ENCODE measurements at places on chromosomes 7 and 10. TPM values are rescaled to one million over a fixed set of nuclear protein-coding genes. Genes with fewer than 3 reads are reported as not detected.

DNA sequence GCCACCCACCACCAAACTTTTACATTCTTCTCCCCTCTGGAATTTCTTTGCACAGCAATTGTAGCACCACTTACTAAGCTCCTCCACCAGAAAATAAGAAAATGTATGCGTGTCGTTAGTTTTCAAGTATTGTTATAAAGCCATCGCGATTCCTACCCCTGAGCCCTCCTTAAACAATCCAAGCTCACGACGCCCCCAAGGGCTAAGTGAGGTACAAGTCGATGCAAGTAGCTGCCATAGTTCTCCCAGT is 1.3 kb downstream of the FRAT2 start:
- ATAC-seq = no peak

- no peak for ATAC-seq
Measured at GRCh38 chr10:33882996-33883395, 548.5 kb upstream of the NRP1 start.

- ATAC-seq = no peak
Measured at GRCh38 chr7:151045967-151046366, 2.4 kb upstream of the ASIC3 start.

GRCh38 chr7:117896339-117896738 is 23.1 kb upstream of the CTTNBP2 start:
- ATAC-seq = peak; percentile 87

- no peak for ATAC-seq
Measured at GRCh38 chr10:7343040-7343439, 67.8 kb downstream of the SFMBT2 start.

DNA sequence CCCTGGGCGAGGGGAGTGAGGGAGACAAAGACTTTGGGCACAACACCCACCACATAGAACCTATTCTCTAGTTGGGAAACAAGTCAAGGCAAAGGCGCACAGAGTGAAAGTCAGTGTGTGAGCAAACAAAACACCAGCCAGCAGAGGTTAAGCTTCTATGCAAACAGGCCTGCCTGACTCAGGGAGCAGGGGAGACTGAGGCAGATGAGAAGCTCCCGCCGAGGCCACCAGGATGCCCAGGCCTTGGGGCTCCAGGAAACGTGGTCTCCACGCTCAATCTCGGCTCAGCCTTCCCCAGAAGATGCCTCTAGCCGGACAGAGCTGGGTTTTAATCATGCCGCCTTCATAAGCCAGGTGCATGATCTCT is 74.1 kb upstream of the KCNMA1 start:
- ATAC-seq = no peak

- ATAC-seq = no peak
Measured at GRCh38 chr7:16744518-16745250, 8.9 kb upstream of the TSPAN13 start.

- peak; percentile 77 for ATAC-seq
Measured at GRCh38 chr7:28986028-28986764, 28.1 kb upstream of the TRIL start.

DNA sequence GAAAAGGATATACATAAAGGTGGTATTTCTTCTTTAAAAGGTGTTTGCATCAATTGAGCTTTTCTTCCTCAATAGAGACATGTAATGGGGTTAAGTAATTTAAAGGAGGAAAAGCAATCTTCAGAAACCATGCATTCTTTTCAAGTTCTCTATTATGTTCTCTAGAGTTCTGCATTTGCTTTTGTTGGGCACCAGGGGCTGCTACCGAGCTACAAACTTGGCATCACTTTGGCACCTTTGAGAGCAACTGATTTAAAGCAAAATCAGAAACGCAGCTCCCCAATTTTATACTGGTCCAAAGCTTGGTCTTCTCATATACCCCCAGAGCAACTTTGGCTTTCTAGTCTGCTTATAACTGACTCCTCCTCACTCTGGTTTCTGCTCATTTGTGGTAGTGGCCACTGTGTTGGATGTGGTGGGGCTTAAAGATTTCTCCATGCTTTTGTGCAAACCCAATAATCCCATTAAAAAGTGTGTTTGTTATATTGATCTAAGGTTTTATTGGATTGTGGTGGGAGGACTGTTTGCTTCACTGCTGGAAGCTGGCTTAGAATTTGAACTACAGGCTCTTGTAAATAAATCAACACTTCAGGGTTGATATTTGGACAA is 712.1 kb downstream of the PHTF2 start:
- no peak for ATAC-seq

- no peak for ATAC-seq
Measured at GRCh38 chr7:27064159-27064558, 31.6 kb downstream of the HOXA1 start.

DNA sequence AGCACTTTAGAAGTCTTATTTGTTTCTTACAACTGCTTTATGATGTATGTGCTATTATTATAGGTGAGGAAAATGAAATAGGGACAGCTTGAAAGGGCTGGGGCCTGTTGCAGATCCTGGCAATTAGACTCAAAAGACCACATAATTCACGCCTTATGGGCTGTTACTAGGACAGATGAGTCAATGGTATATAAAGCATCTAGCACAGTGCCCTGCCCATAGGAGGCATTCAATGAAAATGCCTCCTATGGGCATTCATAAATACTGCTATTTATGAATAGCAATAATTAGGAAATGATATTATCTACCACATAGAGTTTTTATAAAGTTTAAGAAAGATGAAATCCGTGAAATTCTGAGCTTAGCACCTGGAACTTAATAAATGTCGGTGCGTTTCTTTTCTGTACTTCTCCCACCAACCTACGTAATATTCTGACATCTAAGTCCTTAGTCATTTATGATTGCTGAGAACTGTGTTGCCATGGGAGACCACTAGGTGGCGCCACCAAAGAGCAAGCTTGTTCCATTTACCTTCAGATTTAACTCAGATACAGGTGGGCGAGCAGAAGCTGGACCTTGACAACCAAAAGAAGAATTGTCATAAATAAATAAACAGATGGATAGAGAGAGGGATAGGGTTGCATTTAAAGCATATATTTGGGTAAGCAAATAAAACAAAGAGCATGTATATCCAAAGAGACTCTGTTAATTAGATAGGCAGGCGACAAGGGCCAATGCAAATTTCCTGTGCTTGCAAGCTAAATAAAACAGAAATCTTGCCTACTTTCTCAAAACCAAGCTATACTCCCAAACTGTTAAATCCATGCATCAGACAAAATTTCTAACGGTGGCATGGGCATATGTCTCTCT is 699.9 kb downstream of the INHBA start:
- ATAC-seq = no peak

- ATAC-seq = no peak
Measured at GRCh38 chr10:57959318-57960006, 308.2 kb downstream of the IPMK start.

GRCh38 chr10:78474743-78475142 is 441.1 kb downstream of the RPS24 start:
- no peak for ATAC-seq

DNA sequence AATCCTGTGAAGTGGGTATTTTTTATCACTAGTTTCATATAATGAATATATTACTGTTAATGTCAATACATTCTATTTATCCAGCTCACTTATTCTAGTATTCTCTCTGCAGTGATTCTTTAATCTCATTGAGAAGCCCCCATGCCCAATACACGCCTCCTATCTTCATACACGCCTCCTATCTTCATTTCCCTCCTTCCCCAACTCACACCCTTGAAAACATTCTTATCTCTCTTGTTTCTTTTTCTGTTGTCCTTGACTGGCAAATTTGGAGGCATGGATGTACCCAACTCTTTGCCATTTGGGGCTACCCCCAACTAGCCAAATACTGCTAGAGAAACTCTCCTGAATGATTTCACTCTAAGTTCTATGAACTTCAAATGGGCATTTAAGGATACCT is 40.5 kb downstream of the ST8SIA6 start:
- ATAC-seq = no peak

DNA sequence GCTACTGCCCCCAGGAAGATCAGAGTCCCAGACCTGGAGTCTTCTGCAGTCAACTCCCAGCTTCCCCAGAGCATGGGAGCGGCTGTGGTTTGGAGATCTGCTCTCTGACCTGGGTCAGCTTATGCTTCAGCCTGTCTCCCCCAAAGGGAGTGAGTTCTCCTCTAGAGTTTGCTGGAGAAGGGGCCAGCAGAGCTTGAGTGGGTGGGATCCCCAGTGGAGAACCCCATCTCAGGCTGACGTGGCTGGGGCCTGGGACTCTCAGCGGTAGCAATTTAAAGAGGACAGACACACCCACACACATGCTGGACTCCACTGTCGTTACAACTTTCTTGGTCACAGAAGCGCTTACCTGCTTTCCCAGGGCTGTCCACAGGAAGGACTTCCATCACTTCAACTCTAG is 6.3 kb downstream of the UNC5B start:
- ATAC-seq = no peak

- no peak for ATAC-seq
Measured at GRCh38 chr7:2621948-2622640, 9.7 kb upstream of the TTYH3 start.

- no peak for ATAC-seq
Measured at GRCh38 chr10:48774416-48775205, 89.9 kb downstream of the WDFY4 start.

GRCh38 chr7:105178177-105178576 is 164.2 kb downstream of the KMT2E start:
- ATAC-seq = no peak

DNA sequence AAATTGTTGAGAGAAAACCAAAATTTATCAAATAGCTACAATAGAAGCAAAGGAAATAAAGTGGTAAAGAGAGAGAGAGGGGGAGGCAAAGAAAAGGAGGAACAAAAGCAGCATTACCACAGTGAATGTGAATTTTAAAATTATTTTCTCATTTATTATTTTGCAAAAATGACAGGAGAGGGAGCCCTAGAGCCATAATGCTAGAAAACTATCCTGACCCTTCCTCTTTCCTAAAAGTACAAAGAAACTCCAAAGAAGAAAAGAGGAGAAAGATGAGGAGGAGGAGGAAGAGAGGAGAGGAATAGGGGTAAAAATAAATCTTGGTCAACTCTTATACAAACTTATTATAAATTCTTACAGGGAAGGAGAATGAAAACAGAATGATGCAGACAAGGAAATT is 921.5 kb downstream of the NRG3 start:
- ATAC-seq = no peak

DNA sequence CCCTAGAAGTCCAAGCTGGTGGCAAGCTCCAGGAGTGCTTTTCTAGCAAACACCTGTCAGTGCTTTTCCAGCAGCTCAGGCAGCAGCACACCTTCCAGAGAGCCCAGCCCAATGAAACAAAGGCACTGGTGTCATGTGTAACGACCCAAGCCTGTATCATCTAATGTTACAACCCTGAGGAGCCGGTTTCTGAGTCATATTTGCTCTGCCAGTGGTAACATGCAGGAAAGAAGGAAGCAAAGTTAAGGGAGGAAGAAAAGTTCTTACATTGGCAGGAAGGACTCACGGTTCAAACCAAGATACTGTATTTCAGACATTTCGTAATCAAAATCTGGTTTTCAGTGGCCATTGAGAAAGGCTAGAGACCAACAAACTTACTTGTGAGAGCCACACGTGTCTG is at the start of gene ANKRD22:
Gene ANKRD22 (minus strand): TSS at position 139 of the 400 bp plus-strand sequence. CDS start 237 bp downstream, outside the sequence.
- ATAC-seq = peak; percentile 99

DNA sequence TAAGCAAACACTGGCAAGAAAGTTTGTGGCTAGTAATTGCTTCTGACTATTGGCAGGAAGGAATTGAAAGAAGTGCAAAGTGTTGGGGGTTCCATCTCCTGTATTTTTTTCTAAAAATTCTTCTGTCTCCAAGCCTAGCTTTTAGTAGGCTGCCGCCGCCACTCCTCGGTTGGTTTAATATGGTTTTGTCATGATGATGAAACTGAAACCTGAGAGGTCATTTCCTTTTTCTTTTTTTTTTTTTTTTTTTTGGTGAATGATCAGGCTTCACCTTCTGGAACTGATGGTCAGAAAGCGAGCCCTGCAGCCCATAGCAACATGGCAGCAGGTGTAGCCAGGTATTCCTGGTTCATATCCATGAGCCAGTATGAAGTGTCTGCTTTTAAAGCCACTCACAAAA is 75.3 kb upstream of the AGBL3 start:
- ATAC-seq = no peak

GRCh38 chr7:116447436-116447835 is 52.1 kb upstream of the CAV2 start:
- peak; percentile 59 for ATAC-seq

- ATAC-seq = no peak
Measured at GRCh38 chr10:64075604-64076003, 554.4 kb downstream of the REEP3 start.

DNA sequence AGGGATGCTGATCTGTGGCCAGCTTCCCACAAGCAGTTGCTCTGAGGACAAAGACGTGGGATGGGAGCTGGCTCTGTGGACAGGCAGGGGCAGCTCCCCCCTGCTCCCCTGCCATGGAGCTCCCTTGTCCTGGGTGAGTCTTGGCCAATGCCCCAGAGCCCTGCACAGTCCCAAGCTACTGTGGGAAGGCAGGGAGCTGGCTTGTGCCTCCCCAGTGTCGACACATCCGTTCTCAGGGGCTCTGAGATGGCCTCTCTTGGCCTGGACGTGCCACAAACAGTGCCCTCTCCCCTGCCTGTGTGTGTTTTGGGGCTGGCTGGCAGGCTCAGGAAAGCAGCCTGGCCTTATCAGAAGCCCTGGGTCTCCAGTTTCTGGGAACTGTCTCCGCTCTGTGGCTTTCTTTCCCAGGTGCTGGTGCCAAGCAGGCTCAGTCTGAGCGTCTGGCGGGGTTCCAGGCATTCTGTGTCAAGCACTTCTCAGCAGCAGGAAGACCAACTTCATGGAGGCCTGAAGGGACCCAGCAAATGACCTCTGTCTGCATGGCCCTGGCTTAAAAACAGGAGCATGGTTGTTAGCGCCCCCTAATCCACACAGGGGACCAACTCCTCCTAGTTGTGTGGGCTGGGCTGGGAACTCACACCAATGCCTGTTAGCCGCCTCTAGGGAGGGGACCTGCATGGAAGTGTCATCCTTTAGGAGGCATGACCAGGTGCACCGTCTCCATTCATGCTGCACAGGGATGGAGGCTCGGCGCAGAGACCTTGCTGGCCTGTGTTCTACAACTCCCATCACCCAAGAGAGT is 375.2 kb downstream of the RPS24 start:
- ATAC-seq = no peak

- ATAC-seq = no peak
Measured at GRCh38 chr7:135117096-135117495, 30.8 kb upstream of the TMEM140 start.

DNA sequence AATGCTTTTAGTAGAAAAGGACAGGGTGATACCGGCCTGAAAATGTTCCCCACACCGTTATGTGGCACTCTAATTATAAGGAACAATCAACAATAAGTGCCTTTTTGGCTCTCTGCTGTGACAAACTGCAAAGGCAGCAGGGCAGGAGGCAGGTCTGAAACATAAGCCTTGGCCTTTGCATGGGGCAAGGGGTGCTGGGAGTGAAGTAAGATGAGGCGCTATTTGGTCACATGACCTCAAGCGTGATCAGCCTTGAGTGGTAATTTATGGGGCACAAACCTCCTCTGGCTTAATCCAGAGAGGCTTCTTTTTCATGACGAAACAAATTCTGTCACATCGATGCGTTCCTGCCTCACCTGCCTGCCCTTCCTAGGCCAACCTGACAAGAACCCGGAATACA is 202.7 kb downstream of the TAX1BP1 start:
- ATAC-seq = no peak

The CCDC172 gene
- not detected for total RNA-seq

The IFIT1B gene
- total RNA-seq = not detected

The OR2A5 gene
- total RNA-seq = not detected

The BZW2 gene
- 58.9 TPM for total RNA-seq

The LDB3 gene
- 0.56 TPM for total RNA-seq

The UBN2 gene
- total RNA-seq = 11.7 TPM

The TMEM213 gene
- not detected for total RNA-seq

The RADIL gene
- total RNA-seq = 0.20 TPM

The POU6F2 gene
- 0.08 TPM for total RNA-seq

The CLRN3 gene
- total RNA-seq = not detected

The APBB1IP gene
- 1.4 TPM for total RNA-seq

The FOXI2 gene
- total RNA-seq = 0.32 TPM

The DGKB gene
- total RNA-seq = 0.08 TPM

The ZNF467 gene
- 3.6 TPM for total RNA-seq
